ENCODE measurements at places on chromosomes 11 and 22.

GRCh38 chr11:62374801-62375200, 37.6 kb downstream of the ASRGL1 start:
- no peak for DNase-seq

DNA sequence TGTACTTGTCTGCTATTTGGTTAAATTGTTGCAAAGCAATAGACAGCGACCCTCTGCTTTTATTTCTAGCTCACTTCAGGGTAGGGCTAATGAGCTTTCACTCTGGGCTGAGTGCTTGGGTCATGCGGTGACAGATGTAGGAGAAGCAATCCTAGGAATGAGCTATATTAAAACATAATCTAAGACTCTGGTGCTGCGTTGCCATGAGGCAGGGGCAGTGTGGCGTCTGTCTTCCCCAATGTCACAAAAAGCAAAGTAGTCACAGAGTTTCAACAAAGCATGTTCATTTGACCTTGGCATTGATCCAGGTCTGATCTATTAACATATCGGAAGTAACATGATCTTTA, 55.5 kb upstream of the GRAMD1B start:
- DNase-seq: no peak

- no peak for DNase-seq
Observed at GRCh38 chr11:11329062-11329806, 23.8 kb downstream of the CSNK2A3 start.

DNA sequence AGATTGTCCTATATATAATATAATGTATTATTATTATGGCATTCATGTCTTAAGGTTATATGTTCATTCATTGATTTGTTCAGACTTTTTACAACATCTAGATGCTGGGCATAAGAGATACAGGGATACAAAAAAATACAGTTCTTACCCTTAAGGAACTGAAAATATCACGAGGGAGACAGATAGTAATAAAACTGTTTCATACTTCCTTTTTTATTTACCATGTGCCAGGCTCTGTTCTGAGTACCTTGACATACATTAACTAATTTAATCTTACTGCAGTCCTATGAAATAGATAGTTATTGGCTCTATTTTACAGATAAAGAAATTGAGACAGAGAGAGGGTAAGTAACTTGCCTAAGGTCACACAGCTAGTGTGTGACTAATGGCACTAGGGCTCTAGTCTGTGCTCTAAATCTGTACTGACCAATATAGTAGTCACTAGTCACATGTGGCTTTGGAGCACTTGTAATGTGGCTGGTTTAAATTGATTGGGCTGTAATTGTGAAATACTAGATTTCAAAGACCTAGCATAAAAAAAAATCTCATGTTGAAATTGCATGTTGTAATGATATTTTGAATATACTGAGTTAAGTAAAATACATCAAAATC, 21.3 kb downstream of the TRIM44 start:
- peak; percentile 22 for DNase-seq

- no peak for DNase-seq
Observed at GRCh38 chr22:45891471-45891995, 85.4 kb downstream of the WNT7B start.

GRCh38 chr11:68148879-68149278, 27.7 kb upstream of the CHKA start:
- DNase-seq: no peak

- no peak for DNase-seq
Observed at GRCh38 chr11:74492084-74492483, 1.4 kb downstream of the LIPT2 start.

DNA sequence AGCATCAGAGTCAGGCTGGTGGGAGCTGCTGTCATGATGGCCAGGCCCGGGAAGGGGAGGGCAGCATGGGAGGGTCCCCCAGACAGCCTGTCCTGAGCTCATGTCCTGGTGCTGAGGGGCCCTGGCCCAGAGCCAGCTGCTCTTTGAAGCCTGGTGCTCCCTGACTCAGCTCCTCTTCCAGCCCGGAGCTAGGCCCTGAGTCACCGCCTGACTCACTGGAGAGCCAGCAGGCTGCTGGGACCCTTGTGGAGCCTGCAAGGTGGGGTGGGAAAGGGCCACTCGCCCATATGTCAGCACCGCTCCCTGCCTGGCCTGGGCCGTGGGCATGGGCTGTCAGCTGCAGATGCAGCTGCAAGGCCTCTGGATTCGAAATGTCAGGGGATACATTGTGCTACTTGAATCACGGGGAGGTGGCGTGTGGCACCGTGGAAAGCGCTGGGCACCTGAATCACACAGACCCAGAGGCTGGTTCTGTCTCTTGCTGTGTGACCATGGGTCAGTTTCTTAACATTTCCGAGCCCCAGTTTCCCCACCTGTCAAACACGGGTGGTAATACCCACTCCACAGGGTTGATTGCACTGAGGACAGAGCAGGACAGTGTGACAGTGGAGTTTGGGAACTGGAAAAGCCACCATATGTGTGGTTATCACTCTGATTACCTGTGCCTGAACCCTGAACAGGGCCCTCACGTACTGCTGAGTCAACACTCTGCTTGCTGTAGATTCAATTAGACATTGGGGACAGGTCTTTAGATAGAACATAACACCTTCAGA, 4.4 kb downstream of the CACNA1I start:
- DNase-seq: no peak

DNA sequence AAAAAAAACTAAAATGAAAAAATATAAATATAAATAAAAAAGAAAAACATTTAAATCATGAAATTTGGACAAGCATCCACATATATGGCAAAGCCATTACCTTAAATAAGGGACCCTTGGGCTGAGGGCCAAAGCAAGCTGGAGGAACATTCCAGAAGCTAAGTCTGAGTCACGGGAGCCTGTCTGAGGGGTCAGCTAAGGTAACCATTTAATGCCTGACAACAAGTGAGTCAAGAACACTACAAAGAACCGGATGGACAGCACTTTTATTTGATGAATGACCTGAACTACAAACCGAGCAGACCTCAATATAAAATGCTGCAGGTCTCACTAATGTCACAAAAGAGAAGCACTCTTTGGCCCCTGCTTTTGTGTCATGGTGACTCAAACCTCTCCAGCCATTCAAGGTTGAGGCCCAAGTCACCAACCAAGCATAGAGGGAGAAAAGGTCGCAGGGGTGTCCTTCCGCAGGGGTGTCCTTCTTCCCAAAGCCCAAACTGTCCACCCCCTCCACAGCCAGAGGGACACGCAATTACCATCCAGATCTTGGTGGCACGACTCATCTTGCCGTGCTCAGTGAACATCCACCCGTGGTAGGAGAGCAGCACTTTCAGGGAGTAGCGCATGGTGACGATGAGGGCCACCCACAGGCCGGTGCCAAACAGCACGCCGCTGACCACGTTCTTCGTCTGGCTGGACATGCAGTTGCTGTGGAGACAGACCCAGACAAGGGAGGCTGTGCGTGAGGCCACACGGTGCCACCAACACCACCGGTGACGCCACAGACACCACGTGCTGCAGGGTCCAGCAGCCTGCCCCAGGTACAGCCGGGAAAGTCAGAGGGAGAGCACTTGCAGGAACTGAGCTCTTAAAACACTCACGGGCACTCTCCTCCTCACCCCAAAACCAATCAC, 34.5 kb downstream of the CPT1A start:
- no peak for DNase-seq

- DNase-seq: no peak
Observed at GRCh38 chr22:36762687-36763260, 13.1 kb downstream of the IFT27 start.

DNA sequence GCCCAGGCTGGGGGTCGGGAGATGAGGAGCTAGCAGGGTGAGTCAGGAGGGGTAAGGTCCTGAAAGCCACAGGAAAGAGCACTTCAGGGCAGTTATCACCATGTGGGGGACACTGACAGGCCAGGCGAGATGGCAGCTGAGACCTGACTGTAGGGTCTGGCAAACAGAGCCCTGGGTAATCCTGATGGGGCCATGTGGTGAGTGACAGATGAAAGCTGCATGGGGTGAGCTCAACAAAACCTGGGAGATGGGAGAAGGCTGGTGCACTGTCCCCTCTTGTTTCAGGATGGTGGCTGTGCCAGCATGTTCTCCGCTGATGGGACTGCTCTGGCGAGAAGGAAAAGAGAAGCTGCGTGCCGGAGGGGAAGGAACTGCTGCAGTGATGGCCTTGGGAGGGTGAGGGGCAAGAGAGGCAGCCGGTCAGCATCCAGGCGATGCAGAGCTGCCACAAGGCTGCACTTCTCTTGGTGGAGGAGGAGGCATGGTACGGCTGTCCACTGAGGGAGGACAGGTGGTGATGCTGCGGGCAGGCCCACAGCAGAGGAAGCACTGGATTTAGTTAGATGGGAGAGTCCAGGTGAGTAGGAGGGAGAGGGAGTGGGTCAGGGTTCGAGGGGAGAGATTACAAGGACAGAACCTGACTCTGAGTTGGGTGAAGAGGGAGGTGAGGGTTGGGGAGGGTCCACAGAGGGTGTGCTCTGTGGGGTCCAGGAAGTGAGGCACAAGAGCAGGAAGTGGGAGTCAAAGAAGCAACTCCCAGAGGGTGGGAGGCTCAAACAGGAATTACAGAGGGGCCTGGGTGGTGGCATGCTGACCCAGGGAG, 3.8 kb downstream of the TOP3B start:
- no peak for DNase-seq

- DNase-seq: no peak
Observed at GRCh38 chr11:110971140-110971539, 258.9 kb upstream of the ARHGAP20 start.

- no peak for DNase-seq
Observed at GRCh38 chr11:32478277-32478731, 43.0 kb upstream of the WT1 start.

DNA sequence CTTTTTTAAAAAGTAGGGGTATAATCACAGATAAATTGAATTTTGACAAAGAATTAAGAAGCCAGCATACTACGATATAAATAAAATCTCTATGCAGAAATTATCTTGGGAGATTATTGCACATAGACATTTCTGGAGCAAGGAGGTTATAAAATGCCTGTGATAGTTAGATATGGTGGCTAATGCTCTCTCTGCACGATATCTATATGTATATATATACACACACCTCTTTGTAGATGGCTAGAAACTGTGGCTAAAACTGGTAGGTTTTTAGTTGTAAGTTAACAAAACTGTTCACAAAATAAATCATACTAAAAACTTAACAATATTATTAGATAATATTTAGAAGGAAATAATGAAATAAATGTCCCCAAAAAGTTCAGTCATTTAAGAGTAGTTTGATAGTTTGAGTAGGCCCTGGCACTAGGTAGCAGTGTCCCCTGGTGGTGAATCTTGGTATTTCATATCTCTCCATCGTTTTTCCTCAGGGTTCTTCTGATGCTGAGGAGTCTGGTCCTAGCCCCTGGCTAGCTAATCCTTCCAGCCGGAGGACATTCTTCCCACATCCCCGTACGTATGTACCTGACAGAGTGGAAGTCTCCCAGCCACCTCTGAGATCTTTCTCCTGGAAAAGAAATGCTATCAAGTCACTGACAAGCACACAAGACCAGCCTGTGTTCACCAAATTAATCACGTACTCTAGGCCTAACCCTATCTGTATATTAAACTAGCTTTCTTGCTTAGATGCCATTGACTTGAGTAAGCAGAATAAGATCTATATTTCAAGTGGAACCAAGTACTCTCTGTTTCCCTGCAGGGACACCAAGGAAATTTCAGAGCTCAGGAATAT, 32.2 kb downstream of the ART5 start:
- DNase-seq: peak; percentile 54

DNA sequence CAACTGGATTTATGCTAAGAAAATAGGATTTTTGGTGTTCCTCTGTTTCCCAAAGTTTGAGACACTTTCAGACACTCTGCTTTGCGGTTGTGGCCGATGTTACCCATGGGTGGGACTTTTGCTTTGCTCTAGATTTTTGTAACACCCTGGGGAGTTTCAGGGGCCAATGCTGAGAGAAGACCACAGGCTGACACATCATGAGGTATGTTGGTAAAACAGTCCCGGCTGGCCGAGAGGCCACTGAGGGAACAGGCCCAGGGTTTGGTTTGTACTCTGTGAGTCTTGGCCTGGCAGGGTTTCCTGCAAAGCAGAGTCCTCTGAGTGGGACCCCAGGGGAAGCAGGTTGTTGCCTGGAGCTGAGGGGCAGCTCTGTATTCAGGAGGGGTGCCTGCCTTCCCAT, 78.5 kb upstream of the PITPNB start:
- no peak for DNase-seq

DNA sequence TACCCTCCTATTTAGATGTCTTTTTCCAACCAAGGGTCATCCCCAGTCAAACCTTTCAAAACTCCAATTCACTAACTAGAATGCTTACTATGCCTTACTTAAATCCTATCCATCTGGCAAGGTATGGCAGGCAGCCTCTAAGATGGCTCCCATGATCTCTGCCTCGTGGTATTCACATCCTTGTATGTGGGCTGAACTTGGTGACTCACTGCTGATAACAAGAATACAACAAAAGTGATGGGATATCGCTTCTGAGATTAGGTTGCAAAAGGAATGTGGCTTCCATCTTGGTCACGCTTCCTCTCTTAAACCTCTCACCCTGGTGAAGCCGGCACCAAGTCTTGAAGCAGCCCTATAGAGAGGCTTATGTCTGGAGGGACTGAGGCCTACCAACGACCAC, 29.6 kb upstream of the UPB1 start:
- no peak for DNase-seq

DNA sequence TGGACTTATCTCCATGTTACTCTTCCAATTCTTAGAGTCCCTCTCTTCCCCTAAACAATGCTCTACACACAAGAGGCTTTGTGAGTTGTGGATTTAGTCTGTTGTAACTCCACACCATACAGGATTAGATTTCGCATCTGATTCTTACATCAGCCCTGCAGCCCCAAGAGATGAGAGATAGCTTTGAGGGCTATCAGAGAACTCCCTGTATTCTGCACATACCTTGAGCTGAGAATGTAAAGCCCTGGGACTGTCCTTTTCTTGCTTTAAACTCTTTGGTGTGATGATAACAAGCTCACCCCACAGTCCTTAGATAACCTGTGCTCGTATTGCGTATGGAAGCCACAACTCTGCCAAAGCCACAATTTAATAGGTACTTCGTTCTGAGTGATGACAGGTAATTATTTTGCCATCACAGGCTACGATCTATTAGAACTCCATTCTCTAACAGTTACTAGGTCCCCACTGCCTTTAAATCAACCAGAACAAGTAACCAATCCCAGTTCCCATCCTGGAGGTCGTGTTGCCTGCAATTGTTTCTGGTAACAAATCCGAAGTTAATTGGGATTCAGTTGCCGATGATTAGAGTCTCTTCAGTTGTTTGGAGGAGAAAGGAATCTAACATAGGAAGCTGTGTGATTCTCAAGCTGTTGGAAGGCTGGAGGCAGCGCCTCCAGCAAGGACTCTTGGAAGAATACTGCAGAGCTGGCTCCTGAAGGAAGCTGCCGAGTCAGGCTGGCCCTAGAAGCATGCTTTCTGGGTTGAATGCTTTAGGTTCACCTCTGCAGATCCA, 1.3 kb upstream of the PARVG start:
- no peak for DNase-seq

DNA sequence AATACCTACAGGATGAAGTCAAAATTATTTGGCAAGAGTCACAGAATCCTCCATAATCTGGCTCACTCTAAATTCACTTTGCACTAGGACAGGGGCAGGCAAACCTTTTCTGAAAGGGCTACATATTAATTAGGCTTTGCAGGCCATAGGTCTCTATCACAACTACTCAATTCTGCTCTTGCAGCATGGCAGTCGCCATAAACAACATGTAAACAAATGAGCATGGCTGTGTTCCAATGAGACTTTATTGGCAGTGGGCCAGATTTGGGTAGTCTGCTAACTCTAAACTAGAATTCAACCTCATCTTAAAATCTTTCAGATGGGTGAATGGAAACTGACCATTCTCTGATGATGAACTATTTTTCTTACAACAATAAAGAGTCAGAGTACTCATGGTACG, 5.8 kb downstream of the THRSP start:
- DNase-seq: no peak

- DNase-seq: no peak
Observed at GRCh38 chr22:37514526-37515051, 4.6 kb downstream of the CARD10 start.

- DNase-seq: no peak
Observed at GRCh38 chr11:22711880-22712279, 45.5 kb downstream of the GAS2 start.
